Stimulated activated CD8-positive, alpha-beta memory T cell treated with anti-CD3 and anti-CD28 coated beads, Interleukin-7, amount 100 ng/mL, for 1 hour (primary cell): ENCODE measurements at places on chromosomes 1 and 21.

GRCh38 chr1:162292422-162292849 is 84.2 kb downstream of the SPATA46 start:
- DNase-seq: no peak

- no peak for DNase-seq
Observed at GRCh38 chr1:66371233-66372005, 162.5 kb upstream of the SGIP1 start.

- DNase-seq: peak; percentile 44
Observed at GRCh38 chr21:31354604-31355443, 10.8 kb upstream of the TIAM1 start.

- no peak for DNase-seq
Observed at GRCh38 chr1:116949213-116949985, 39.7 kb downstream of the PTGFRN start.

DNA sequence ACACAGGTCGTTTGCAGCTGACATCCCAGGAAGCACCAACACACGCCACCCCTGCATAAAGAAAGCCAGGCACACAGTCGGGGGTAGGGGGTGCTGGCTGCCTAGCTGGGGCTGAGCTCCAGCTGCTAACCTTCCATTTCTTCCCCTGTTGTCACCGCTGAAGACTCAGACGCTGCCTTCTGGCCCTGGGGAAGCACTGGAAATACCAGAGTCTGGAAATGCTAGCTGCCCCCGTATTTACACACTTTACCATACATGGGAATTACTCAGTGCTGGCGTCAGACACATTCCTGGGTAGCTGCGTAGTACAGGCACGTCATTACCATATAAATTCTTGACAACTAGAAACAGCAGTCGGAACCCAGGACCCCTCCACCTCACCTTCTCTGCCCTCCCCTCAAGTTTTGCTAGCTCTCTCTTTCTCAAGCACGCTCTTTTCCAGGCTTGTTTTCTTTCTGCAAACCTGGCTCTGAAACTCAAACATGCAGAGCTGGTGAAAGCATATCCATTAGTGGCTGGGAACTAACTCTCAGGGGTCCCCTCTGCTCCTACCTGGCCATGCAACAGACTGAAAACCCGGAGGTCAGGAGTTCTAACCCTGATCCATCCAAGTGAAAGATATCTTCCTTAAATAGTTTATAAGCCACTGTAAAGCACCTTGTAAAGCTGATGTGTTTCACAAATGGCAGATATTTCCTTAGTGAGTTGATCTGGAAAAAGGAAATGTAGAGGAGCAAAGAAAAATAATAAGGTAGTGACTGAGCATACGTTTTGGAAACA is 3.3 kb downstream of the CSRP1 start:
- no peak for DNase-seq

GRCh38 chr1:109255097-109255651 is 5.8 kb downstream of the CELSR2 start:
- DNase-seq: no peak

DNA sequence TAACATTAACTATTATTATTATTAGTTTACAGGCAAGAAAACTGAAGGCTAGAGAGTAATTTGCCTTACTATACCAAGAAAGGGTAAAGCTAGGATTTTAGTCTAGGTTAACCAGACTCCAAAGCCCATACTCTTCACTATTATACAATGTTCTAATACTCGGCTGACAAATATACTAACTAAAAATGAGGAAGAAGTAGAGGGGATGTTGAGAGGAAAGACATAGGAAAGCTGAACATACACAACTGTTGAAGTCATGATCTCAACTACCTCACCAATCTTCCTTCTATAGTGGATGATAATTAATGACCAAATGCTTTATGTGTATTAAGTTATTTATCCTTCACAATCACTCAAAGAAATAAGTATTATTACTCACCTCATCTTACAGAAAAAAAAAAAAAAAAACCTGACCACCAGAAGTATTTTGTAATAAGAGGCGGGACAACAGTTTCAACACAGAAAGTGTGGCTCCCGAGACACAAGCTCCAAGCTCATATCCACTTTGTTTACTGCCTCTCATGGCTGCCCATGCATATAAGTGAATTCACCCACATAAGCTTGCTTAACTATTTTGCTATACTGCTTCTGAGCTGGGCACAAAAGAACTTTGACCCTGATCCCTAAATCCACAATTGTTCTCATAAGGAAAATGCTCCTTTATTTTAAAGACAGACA is 78.0 kb downstream of the USP1 start:
- DNase-seq: no peak
